ENCODE measurements at places on chromosomes 4 and X. TPM values are rescaled to one million over a fixed set of nuclear protein-coding genes. Genes with fewer than 3 reads are reported as not detected.

DNA sequence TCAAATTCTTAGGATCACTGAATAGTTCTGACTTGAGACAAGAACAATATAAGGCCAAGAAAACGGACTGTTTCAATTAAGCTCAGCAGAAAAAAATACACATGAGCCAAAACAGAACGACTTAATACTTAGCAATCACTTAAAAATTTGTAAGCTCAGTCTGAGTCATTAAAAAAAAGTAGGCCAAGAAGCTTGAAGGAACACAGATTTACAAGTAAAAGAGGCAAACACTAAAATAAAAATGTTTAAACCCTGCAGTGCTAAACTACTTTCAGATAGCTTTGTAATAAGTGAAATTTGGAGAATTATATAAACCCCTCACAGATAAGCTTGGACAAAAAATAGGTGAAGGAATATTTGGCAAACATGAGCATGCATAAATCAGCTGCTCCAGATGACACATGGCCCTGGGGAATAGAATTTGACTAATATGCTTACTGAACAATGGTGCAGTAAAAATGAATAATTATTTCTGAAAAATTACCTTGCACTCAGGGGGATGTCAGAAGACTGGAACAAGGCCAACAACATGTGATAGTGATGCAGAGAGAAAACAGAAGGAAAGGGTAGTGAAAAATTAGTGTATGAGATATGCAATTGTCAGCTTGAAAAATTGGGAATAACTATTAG lies 49.6 kb downstream of the LNX1 start:
- DNase-seq, result no peak

DNA sequence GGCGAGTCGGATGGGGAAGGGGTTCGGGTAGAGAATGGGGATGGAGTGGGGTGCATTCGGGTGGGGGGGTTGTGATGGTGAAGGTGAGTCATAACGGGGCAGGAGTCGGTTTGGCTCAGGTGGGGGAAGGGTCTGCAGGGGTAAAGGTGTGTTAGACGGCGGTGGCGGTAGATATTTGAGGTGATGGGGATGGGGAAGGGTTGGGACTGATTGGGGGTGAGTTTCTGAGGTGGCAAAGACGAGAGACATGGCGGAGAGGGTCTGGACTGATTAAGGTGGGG lies 738 bp downstream of the SYP start:
- no peak for DNase-seq

GRCh38 chrX:50456712-50457484 lies 13.7 kb downstream of the DGKK start:
- DNase-seq, result no peak

DNA sequence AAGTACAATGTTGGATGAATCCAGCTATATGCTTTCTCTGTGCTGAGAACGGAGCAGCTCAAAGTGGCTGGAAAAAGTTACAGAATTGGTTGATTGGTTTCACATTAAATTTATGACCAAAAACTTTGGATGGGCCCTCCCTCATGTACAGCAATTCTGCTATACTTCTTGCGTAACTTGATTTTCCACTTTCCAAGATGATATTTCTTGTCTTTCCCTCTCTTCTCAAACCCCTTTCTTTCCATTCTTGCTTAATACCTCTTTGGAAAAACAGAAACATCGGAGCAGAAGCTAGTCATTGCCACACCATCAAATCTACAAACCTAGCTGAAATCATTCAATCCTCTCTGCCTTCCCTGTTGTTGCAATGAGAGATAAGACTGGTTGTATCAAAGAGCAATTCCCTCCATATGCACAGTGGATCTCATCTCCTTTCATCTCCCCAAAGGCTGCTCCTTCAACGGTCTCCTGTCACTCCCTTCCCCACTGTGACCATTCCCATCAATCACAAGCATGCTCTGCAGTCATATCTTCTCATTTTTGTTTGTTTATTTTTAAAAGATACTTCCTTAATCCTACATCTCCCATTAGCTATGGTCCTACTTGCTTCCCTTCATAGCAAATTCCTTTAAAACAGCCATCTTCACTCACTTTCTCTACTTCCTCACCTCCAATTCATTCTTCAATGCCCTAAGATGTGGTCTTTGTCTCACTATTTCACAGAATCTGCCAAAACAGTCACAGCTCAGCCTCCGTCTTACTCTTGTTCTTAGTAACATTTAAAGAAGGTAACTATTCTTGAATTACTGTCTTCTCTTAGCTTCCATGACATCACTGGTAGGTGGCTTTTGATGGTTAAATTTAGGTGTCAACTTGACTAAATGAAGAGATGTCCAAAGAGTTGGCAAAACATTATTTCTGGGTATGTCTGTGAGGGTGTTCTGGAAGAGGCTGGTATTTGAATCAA lies 145.5 kb downstream of the FAM13A start:
- no peak for DNase-seq

- no peak for DNase-seq
Measured at GRCh38 chr4:99586322-99586721, 11.7 kb downstream of the MTTP start.

GRCh38 chr4:156598138-156598681 lies 373.4 kb downstream of the PDGFC start:
- no peak for DNase-seq

- no peak for DNase-seq
Measured at GRCh38 chr4:149884529-149885181, 69.0 kb upstream of the IQCM start.

DNA sequence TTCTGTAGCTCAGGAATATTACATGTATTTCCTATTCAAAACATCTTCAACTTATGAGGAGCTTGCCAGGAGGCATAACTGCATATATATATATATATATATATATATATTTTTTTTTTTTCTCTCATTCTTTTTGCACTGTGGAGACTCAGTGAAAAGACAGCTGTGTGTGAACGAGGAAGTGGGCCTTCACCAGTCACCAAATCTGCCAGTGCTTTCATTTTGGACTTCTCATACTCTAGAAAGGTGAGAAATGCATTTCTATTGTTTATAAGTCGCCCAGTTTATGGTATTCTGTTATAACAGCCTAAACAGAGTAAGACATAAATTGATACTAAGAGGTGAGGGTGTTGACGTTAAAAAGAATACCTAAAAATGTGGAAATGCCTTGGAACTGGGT lies 710.6 kb downstream of the TRAM1L1 start:
- no peak for DNase-seq

ARHGEF38 gene
- not detected for total RNA-seq

CXCL3 gene
- 2.7 TPM for total RNA-seq

DMD gene
- total RNA-seq, result 5.5 TPM

HOPX gene
- total RNA-seq, result 4.2 TPM

BEX5 gene
- total RNA-seq, result 45.4 TPM

LSM6 gene
- total RNA-seq, result 40.3 TPM

ZMAT1 gene
- total RNA-seq, result 7.3 TPM
